ENCODE measurements at places on chromosomes 13 and 19.
A peak's percentile ranks its signal among the peaks of the same experiment; 100 is the strongest.

GRCh38 chr13:99379856-99380801 is 72.9 kb upstream of the GPR183 start:
- H3K36me3 ChIP-seq, result peaks cover 35% of the 10 kb centered on the region
- peak overlapping the region; percentile 97 for H3K27ac ChIP-seq
- no peaks in the 10 kb centered on the region for H3K27me3 ChIP-seq
- H3K4me1 ChIP-seq, result peaks cover 93% of the 10 kb centered on the region

GRCh38 chr13:63425131-63425530 is 2009.5 kb upstream of the PCDH20 start:
- H3K4me1 ChIP-seq, result no peaks in the 10 kb centered on the region
- no peaks in the 10 kb centered on the region for H3K27me3 ChIP-seq
- H3K27ac ChIP-seq, result no peak overlapping the region
- DNase-seq, result no peak

DNA sequence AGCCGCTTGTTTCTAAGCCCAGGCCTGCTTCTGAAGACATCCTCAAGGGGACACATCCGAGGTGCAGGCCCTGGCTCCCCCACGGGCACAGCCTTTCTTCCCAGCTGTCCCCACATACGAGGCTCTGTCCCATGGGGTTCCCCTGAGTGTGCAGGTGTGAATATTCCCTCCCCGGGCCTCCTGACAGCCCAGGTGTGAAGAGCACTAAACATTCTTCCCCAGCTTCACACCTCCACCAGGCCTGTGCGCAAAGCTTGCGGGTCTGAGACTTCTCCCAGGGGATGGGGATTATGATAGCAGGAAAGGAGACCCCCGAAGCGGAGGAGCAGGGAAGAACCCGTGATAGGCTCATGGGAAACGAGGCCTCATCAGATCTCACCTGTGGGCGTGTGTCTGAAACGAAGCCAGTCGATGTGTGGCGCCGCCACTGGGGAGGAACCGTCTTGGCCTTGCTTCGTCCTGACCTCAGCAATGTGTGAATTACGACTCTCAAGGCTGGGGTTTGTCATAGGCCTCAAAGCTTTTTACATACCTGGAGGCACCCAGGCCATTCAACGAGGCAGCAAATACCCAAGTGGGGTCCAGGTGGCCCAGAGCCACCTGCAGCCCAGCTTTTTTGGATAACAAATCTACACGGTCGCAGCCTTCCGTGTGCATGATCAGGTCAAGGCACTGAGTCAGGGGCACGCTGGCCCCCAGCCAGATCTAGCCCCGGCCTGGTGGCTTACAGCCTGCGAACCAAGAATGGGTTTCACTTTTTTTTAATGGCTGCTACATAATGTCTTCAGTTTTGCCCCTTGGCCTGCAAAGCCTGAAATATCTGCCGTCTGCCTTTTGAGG is 134.3 kb downstream of the STK24 start:
- H3K27me3 ChIP-seq, result no peaks in the 10 kb centered on the region
- no peaks in the 10 kb centered on the region for H3K36me3 ChIP-seq
- no peak for DNase-seq
- no peak overlapping the region for H3K4me3 ChIP-seq
- H3K4me1 ChIP-seq, result peaks cover 10% of the 10 kb centered on the region

DNA sequence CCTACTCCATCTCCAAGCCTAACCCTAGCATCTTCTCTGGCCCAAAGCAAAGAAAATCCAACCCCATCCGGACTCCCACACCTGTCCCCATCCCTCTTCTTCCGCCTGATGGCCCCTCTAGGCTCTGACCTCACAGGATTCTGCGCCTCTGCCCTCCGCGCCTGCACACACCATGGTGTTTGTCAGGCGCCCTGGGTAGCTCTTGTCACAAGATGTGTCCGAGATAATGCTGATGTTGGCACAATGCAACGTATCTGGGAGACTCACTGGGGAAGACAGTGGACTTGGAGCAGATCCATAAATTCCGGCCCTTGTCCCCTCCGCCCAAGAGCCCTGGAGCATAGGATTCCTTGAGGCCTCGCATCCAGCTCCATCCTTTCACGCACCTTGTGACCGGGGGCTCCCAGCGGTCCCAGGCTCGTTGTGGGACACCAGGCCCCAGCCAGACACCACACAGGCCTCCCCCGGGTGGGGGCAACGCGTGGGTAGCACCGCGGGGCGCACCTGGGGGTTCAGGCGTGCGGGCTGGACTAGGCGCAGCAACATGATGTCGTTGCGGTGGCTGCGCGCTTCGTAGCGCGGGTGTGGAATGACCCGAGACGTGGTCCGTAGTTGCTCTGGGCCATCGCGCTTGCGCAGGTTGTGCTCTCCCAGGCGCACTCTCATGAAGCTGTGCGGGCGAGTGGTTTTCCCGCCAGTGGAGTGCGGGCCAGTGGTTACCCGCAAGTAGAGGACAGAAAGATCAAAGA is 3.1 kb upstream of the KLK1 start:
- no peaks in the 10 kb centered on the region for H3K36me3 ChIP-seq
- H3K27ac ChIP-seq, result no peak overlapping the region
- peaks cover 3% of the 10 kb centered on the region for H3K4me1 ChIP-seq

GRCh38 chr19:22491746-22492145 is 69.6 kb upstream of the ZNF98 start:
- no peak overlapping the region for H3K4me3 ChIP-seq
- no peaks in the 10 kb centered on the region for H3K27me3 ChIP-seq
- DNase-seq, result no peak
- no peaks in the 10 kb centered on the region for H3K4me1 ChIP-seq

GRCh38 chr13:21709697-21710096 is 38.8 kb downstream of the FGF9 start:
- no peak for DNase-seq
- H3K27ac ChIP-seq, result no peak overlapping the region
- H3K4me3 ChIP-seq, result no peak overlapping the region

DNA sequence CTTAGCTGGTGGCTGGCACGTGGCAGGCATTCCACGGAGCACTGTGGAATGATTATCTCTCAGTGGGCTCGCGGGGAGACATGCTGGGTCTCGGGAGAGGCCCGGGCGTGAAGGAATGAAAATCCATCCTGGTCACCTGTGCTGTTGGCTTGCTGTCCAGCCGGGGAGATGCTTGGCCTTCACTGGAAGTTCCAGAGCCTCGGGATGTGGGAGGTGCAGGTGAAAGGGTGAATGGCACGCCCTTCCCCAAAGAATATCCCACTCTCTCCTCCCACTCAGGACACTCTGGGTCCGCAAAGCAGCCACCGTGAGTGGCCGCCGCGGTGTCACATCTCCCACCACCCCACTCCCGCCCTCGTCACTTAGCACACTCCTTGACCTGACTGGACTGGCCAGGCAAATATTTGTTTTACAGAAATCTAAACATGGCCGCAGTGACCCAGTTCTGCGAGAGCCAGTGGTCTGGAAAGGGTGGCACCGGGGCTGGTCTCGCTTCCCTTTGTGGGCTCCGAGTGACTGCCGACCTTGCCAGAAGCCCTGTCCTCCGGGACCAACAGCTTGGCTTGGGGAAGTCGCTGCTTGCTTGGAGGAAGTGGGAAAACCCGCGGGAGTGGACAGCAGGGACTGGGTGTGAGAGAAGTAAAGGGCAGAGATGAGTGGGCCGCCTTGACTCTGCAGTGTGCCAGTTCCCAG is 8.0 kb downstream of the DPP9 start:
- no peaks in the 10 kb centered on the region for H3K27me3 ChIP-seq
- DNase-seq, result no peak
- H3K27ac ChIP-seq, result no peak overlapping the region
- no peak overlapping the region for H3K4me3 ChIP-seq

DNA sequence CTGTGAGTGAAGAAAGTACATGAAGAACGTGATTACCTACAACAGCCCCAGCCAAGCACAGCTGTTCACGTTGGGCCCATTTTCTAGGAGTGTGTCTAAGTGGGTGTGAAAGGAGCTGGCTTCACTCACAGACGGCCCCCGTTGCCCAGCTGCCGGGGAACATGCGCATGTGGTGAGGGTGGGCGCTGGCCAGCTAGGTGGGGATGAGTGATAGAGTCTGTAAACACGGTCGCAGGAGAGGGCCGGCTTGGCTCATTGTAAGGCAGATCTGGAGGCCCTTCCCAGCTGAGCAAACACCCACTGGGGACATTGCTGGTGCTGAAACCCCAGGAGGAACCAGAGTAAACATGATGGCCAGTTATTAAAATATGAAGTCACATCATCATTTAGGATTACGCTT is 160.5 kb downstream of the TEX29 start:
- H3K27me3 ChIP-seq, result no peaks in the 10 kb centered on the region
- no peak for DNase-seq
- no peak overlapping the region for H3K27ac ChIP-seq
- H3K4me1 ChIP-seq, result no peaks in the 10 kb centered on the region
- no peaks in the 10 kb centered on the region for H3K36me3 ChIP-seq

GRCh38 chr13:66218583-66218982 is 1011.6 kb downstream of the PCDH9 start:
- H3K4me3 ChIP-seq, result no peak overlapping the region
- H3K4me1 ChIP-seq, result no peaks in the 10 kb centered on the region
- no peaks in the 10 kb centered on the region for H3K36me3 ChIP-seq
- no peak overlapping the region for H3K27ac ChIP-seq
- H3K27me3 ChIP-seq, result no peaks in the 10 kb centered on the region

DNA sequence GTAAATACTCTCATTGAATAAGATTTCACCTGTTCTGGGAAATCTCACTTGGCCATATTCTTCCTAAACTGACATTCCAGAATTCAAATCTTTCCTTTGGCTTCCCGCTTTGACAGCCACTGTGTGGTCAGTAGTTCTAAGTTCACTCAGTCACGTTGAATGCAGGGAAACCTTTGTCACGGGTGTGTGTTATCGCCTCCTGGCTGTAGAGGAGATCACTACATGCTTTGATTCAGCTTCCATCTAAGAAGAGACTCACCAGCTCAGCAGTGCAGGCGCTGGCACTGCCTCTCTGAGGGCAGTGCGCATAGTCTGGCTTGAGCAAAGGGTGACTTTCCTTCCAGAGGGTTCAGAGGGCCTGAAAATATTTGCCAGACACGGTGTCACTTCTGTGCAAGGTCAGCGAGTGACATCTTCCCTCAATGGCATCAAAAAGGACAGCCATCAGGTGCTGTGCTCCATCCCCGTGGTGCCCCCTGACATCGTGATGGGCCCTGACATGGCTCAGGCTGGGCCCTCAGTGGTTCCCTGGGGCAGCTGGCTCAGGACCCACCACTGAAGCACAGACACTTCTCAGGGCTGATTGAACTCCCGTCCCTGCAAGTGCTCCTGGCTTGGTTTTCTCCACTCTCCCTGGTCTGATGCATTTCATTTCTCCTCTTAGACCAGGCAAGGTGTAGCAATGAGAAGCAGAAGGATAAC is 635.4 kb upstream of the ARGLU1 start:
- peaks cover 5% of the 10 kb centered on the region for H3K27me3 ChIP-seq
- DNase-seq, result no peak
- no peak overlapping the region for H3K4me3 ChIP-seq
- H3K4me1 ChIP-seq, result no peaks in the 10 kb centered on the region
- H3K36me3 ChIP-seq, result no peaks in the 10 kb centered on the region

- no peaks in the 10 kb centered on the region for H3K36me3 ChIP-seq
- H3K4me3 ChIP-seq, result no peak overlapping the region
- no peaks in the 10 kb centered on the region for H3K27me3 ChIP-seq
- no peak for DNase-seq
- no peaks in the 10 kb centered on the region for H3K4me1 ChIP-seq
These were observed 167.4 kb downstream of the SLITRK6 start for GRCh38 chr13:85631801-85632200.

DNA sequence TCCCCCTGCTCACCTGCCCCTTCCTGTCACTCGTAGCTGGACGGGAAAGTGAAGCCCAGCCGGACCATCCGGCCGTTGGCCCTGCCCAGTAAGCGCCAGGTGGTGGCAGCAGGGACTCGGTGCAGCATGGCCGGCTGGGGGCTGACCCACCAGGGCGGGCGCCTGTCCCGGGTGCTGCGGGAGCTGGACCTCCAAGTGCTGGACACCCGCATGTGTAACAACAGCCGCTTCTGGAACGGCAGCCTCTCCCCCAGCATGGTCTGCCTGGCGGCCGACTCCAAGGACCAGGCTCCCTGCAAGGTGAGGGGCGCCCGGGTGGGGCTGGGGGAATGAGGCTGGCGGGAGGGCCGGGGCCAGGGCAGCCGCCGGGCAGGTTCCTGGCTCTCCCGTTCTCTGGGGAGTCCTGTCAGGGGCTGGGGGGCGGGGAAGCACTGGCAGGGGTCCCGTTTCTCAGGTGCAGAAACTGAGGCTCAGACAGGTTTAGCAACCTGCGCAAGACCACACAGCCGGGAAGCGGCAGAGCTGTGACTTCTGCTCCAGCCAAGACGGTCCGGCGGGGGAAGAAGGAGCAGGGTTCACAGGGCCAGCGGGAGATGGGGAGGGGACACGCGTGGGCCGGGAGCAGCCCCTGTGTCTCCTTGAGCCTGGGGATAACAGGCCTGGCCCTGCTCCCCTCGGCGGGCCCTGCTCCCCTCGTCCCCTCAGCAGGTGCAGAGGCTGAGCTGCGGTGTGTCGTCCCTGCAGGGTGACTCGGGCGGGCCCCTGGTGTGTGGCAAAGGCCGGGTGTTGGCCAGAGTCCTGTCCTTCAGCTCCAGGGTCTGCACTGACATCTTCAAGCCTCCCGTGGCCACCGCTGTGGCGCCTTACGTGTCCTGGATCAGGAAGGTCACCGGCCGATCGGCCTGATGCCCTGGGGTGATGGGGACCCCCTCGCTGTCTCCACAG is 5.3 kb downstream of the GZMM start:
- no peak for DNase-seq
- no peak overlapping the region for H3K4me3 ChIP-seq
- no peaks in the 10 kb centered on the region for H3K27me3 ChIP-seq
- H3K36me3 ChIP-seq, result peaks cover 4% of the 10 kb centered on the region

- H3K27me3 ChIP-seq, result no peaks in the 10 kb centered on the region
- H3K4me1 ChIP-seq, result no peaks in the 10 kb centered on the region
- H3K4me3 ChIP-seq, result no peak overlapping the region
- DNase-seq, result no peak
These were observed 69.5 kb downstream of the PTPRS start for GRCh38 chr19:5271145-5271544.

GRCh38 chr19:44777715-44778347 is at the start of gene CBLC:
CBLC (plus strand) TSS chr19:44777890; CDS start chr19:44777932, 42 bp downstream.
- H3K4me3 ChIP-seq, result no peak within 1 kb of the TSS
- no peak within 1 kb of the TSS for H3K27ac ChIP-seq
- H3K27me3 ChIP-seq, result peaks cover 3% of the 10 kb centered on the region

DNA sequence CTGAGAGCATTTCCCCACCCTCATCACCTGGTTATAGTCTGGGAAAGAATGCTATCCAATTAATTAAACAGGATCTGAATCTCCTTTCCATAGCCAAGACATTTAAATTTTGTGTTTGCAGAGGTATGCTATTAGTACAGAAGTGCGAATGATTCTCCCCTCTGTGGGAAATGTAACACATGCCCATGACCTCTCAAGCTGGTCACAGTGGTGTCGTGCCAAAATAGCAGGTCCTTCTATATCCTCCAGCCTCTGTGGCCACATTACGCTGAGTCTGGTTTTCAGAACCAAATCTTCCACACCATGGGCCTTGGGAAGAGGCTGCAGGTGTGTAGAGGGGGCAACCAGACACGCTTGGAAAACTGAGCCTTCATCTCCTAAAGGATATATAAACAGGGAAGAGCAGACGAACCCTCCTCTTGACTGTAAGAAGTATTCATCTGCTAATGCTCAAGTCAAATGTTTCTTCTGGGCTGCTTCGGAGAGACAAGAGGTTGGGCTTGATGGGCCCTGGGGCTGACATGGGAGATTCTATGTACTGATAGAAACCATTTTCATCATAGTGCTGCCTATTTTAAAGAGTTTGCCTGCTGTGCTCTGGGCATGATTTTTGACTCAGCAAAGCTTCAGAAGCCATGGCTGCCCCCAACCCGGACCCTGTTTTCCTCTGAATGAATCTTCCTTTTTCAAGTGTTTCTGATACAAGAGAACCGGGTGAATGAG is 197.6 kb downstream of the DNAJC15 start:
- H3K27me3 ChIP-seq, result peaks cover 3% of the 10 kb centered on the region
- H3K36me3 ChIP-seq, result no peaks in the 10 kb centered on the region
- H3K27ac ChIP-seq, result no peak overlapping the region
- no peaks in the 10 kb centered on the region for H3K4me1 ChIP-seq
- DNase-seq, result no peak
